ENCODE measurements at places on chromosomes 6 and 20.

GRCh38 chr6:55794136-55794812 lies 81.1 kb downstream of the BMP5 start:
- DNase-seq: peak; percentile 51

GRCh38 chr6:108363889-108364313 lies 69.0 kb downstream of the AFG1L start:
- DNase-seq: peak; percentile 29

- peak; percentile 95 for DNase-seq
Observed at GRCh38 chr6:26322645-26323482, 42.1 kb upstream of the BTN3A2 start.

DNA sequence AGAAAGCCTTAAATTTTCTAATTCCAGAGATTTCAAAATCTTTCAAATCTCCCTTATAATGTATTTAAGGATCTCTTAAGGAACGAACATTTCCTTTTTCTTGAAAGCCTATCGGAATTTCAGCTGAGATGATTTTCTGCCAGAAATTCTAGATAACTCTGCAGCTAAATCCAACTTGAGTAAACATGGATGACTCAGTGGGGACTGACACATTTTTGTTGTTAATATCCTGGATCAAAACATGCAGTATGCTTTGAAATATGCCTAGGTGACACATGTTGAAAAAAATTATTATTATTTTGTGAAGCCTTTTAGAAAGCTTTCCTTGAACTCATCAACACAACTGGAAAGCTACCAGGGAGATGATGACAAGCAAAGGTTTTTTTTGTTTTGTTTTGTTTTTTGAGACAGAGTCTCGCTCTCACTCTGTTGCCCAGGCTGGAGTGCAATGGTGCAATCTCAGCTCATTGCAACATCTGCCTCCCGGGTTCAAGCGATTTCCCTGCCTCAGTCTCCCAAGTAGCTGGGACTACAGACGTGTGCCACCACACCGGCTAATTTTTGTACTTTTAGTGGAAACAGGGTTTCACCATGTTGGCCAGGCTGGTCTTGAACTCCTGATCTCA lies 140.1 kb upstream of the SNX9 start:
- peak; percentile 62 for DNase-seq

- DNase-seq: no peak
Observed at GRCh38 chr6:70309243-70309642, 6.4 kb upstream of the COL9A1 start.

DNA sequence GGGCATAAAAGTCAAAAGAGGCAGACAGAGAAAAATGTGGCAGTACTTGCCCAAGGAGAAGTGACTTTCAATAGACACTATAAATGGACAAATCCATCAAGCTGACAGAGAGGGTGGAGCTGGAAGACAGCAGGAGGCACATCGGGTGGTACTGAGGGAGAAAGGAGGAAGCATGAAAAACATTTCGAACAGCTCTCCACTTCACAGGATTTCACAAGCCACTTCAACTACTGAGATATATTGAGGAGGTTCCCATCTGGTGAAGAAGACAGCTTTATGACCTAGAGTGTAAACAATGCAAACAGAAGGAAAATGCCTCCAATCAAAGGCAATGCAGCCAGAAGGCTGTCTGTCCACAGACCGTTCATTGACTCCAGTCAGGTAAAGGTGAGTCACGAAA lies 259.4 kb upstream of the ECI2 start:
- no peak for DNase-seq

GRCh38 chr20:1893721-1894470 lies 1.3 kb upstream of the SIRPA start:
- no peak for DNase-seq

GRCh38 chr6:88477413-88477812 lies 311.3 kb upstream of the CNR1 start:
- DNase-seq: no peak

DNA sequence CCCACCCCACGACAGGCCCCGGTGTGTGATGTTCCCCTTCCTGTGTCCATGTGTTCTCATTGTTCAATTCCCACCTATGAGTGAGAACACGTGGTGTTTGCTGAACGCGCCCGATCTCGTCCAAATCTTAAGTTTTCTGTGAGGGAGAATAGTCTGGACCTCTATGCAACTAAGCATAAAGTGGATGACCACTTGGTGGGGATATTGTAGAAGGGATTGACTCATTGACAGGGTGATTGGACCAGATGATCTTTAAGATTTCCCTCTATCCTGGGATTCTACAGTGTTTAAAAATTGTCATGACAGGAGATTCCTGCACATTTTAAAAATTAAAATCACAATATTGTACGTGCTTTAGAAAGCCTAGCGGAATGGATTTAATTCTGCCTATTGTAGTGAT lies 141.3 kb downstream of the TRMT11 start:
- DNase-seq: no peak

Measured in fibroblast of lung (primary cell).